Activated effector memory CD4-positive, alpha-beta T cell treated with anti-CD3 and anti-CD28 coated beads, Interleukin-2, amount 50 U/mL, for 16 hours (primary cell): ENCODE measurements at places on chromosomes 16 and 17.
A peak's percentile ranks its signal among the peaks of the same experiment; 100 is the strongest.

DNA sequence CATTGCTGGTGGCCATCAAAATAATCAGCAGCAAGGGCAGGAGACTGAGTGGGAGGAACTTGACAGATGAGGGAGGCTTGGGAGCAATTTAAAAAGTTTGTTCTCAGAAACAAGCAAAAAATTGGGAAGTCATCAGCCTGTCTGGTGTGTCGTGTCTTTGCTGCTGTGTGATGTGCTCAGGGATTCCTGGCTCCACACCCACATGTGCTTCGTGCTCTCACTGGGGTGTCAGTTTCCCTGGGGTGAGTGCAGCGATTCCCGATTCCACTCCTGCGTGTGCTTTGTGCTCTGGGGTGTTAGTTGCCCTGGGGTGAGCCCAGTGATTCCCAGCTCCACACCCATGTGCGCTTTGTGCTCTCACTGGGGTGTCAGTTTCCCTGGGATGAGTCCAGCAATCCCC lies 228.1 kb downstream of the SNX29 start:
- no peak for DNase-seq

GRCh38 chr17:69418535-69418934 lies 4.0 kb downstream of the MAP2K6 start:
- DNase-seq: no peak

- no peak for DNase-seq
Observed at GRCh38 chr16:26802440-26802839, 264.3 kb upstream of the C16orf82 start.

DNA sequence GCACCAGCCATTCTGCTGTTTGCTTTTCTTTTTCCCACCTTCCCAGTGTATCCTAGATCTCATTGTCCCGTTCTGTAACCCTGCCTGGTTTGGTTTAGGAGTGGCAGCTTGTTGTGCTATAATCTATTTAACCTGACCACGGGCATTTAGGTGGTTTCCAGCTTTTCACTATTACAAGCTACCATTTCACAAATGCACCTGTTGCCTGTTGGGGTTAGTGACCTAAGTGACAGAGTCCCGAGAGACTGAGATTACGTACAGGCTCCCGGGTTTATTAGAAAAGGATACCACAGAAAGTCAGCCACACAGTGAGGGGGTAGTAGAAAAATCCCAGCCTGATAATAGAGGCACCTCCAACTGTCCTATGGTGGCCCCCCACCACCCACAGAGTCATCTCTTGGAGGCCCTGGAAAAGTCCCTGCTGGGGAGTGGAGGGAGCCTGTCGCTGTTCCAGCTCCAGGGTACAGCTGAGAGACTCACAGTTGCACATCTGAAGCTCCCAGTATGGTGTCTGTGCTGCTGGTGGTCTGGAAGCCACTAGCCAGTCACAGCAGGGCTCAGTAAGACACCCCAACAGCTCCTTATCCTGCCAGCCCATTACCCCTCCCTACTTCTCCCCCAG lies 21.2 kb downstream of the CLEC16A start:
- peak; percentile 75 for DNase-seq

DNA sequence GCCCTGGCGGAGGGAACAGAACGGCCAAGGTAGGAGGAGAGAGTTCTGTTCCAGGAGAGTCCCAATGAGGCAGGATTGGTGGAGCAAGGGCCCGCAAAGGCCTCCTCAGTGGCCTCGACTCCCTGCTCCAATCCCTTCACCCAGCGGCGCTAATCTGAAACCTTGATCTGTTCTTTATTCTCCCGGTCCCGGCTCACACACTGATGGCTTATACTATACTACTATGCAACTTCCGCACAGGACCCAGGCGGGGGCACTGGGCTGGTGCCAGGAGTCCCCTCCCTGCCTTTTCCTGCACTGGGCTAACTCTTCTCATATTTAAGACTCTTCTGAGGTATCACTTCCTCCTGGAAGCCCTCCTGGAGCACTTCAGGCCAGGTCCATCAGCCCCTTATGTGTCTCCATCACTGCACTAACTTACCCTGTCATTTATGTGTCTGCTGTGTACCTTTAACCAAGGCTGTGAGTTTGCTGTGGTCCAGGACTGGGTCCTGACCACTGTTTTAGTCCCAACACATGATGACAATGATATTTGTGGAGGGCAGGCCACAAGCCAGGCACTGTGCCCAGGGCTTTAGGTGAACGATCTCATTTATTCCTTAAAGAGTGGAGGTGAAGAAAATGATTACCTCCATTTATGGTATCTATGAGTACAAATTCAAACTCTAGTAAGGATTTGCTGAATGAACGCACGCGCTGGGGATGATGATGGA lies 6.8 kb downstream of the CCDC102A start:
- DNase-seq: no peak

DNA sequence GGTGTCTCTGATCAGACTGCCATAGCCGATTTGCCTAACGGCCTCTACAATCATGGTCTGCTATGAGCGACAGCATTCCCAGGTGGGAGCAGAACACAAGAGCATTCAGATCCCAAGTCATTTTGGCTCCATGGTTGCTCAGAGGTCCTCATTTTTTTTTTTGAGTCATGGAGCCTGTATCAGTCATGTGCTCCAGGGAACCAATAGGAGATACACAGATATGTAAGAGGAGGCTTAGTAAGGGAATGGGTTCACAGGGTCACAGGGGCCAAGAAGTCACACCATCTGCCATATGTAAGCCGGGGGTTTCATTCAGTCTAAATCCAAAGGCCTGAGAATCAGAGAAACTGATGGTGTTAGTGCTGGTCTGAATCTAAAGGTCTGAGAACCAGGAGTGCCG lies 36.8 kb downstream of the CPPED1 start:
- no peak for DNase-seq

- DNase-seq: no peak
Observed at GRCh38 chr17:32835291-32835761, 41.6 kb downstream of the MYO1D start.
